Frontal cortex (tissue), 4 donors: ENCODE measurements at places on chromosomes 7 and 10. TPM values are rescaled to one million over a fixed set of nuclear protein-coding genes. Genes with fewer than 3 reads are reported as not detected.

GRCh38 chr7:8742837-8743236 is 309.4 kb downstream of the NXPH1 start:
- DNase-seq = no peak

DNA sequence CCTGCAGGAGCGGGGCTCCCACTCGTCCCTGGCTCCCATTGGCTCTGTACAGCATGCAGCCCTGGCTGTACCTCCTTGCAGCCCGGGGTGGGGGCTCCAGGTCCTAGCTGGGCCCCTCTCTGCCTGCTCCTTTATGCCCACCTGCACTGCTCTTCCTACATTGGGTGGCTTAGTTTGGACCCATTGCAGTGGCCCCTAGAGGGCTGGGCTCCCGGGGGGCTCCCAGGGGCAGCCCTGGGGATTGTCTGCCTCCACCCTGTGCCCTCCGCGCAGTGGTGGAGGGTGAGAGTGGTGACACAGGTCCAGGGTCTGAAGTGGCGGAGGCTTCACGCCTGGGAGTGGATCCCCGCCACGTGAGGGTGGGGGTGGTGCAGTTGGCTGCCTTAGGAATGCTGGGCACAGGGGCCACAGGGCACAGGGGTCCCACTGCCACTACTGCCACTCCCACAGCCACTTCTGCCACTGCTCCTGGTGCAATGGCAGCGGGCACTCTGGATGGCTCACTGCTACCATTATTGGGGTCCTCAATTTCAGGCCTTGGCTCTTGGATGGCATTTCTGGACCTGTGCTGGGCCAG is 177.1 kb downstream of the ARL4A start:
- DNase-seq = no peak

The TMEM213 gene
- not detected for total RNA-seq

GRCh38 chr7:103636153-103636552 is 190.1 kb upstream of the SLC26A5 start:
- no peak for DNase-seq

The OR2A7 gene
- not detected for total RNA-seq

DNA sequence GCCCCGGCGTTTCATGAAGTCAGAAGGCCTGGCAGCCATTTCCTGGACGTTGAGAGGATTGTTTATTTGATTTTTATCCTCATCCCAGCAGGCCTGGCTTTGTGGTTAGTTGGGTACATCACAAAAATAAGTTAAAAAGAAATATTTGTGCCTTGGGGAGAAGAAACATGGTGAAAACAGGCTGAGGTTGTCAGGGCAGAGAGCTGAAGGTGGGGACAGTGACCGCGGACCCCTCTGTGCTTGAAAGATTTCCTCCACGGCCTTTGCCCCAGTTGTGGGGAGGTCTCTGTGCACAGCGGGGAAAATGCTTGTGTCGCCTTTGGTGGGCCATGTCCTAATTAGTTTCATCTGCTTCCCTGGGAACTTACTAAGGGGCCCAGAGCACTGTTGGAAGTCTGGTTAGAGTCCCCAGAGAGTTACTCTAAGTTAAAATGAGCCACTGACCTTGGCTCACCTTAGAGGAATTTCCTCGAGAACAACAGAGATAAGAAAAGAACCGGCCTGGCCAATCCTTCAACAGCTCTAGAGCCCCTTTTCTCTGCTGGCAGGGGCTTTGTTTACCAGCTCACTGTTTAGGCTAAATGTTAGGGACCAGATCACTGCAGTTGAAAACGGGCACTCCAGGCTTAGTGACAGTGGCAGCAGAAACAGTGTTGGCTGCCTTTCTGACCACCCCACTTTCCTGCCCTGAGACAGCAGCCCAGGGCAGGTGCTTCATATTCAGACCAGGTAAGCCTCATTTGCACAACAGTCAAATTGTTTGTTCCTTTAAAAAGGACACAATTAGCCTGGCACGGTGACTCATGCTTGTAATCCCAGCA is 37.9 kb downstream of the CRCP start:
- DNase-seq = no peak

The ANKRD61 gene
- under 0.01 TPM for total RNA-seq

DNA sequence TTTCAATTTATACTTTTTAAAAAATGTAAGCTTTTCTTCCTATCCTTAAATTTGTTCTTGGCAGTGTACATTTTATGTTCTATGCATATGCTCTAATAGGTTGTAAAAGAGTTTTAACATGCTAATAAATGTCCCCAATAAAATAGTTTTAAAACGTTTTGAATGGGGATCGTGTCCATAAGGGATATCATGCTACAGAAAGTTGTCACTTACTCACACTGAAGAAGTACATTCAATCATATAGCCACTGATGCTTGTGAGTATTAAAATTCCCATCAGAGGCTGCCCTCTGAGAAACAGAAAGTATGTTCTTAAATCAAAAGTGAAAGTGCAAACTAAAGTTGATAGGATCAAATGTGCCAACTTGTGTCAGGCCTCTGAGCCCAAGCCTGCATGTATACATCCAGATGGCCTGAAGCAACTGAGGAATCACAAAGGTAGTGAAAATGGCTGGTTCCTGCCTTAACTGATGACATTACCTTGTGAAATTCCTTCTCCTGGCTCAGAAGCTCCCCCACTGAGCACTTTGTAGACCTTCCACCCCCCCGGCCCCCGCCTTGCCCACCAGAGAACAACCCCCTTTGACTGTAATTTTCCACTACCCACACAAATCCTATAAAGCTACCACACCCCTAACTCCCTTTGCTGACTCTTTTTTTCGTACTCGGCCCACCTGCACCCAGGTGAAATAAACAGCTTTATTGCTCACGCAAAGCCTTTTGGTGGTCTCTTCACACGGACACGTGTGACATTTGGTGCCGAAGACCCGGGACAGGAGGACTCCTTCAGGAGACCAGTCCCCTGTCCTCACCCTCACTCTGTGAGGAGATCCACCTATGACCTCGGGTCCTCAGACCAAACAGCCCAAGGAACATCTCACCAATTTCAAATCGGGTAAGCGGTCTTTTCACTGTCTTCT is 877 bp upstream of the NOD1 start:
- DNase-seq = no peak

- DNase-seq = no peak
Observed at GRCh38 chr10:121831777-121832176, 96.1 kb downstream of the ATE1 start.

The PRSS2 gene
- total RNA-seq = not detected

DNA sequence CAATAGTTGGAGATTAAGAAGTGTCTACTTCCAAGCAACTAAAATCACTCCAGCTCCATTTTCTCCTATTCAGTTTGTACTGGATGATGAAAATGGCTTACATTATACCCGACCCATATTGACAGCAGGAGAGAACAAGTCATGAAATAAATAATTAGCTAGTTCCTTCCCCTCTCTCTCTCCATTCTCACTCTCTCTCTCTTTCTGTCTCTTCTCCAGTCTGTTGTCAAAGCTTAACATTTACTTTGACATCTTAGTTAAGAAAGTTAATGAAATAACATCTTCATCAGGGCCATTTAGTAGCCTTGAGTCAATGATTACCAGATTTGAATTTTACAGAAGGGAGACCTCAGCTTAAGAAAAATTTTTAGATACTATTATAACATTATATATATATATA is 138.5 kb downstream of the ARID5B start:
- no peak for DNase-seq

DNA sequence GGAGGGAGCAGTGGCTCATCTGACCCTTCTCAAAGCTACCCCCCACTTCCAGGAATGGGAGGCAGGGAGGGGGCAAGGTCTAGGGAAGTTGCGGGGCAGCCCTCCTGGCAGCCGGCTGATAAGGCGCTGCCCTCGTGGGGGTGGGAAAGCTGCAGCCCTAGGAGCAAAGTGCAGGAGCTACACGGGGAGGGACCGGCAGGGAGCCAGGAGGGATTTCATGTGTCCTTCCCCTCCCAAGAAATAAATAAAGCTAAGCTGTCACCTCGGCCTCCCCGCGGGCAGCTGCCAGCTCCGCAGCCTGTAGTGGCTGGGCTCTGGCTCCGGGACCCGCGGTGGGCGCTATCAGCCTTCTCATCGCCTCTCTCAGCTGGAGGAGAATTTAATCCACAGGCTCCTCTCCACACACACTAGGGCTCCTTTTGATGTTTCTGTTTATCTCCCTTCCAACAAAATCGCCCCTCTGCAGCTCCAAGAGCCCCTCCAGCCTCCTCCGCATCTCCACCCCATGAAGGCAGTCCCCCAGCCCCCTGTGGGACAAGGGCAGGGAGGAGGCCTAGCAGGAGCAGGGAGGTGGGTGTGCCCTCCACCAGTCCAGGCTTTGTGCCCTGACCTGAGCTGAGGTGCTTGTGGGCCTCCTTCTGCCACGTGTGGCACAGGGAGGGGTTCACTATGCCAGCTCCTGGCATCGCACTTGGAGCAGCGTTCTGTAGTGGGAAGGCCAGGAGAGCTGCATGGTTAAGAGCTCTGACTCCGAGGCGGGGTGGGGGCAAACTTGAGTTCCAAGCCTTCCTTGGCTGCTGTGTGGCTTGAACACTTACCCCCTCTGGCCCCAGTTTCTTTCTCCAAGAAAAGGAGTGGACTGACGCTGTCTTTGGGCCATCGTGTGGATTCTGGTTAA is 80.5 kb downstream of the C10orf105 start:
- DNase-seq = no peak

DNA sequence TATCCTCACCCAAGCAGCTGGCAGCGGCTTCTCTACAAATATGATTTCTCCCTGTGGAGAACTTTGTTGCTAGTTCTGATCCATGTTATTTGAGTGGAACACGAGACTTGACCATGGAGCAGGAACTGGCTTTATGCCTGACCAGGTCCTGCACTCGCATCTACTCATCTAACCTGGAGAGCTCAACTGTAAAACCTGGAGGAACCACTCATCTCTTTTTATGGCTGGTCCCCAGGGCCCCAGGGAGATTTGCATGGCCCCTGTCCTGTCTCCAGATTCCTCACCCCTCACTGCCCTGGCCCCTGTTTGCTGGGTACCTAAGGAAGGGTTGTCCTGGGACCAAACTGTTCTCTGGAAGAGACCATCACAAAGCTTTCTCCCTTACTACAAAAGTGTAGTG is 16.0 kb downstream of the TCAF1 start:
- no peak for DNase-seq

GRCh38 chr10:46220187-46220586 is 66.6 kb upstream of the ANTXRL start:
- DNase-seq = no peak

DNA sequence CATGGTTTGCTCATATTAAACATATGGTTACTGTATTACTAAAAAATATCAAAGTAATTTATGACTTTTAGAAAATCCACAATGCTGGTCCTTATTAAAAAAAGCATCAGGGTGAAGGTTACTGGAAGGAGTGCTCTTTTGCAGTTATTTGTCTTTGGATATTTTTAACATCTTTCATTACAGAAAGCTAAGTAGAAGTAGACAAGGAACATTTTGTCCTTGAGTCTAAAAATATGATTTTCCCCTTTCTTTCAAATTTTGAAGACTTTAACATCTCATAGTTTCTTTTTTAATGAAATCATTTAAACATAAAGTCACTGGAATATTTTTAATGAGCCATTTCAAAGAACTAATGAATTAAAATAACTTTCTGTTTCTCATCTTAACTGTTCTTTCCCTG is 110.1 kb upstream of the TNS3 start:
- no peak for DNase-seq

The CYP3A5 gene
- 1.6 TPM for total RNA-seq

DNA sequence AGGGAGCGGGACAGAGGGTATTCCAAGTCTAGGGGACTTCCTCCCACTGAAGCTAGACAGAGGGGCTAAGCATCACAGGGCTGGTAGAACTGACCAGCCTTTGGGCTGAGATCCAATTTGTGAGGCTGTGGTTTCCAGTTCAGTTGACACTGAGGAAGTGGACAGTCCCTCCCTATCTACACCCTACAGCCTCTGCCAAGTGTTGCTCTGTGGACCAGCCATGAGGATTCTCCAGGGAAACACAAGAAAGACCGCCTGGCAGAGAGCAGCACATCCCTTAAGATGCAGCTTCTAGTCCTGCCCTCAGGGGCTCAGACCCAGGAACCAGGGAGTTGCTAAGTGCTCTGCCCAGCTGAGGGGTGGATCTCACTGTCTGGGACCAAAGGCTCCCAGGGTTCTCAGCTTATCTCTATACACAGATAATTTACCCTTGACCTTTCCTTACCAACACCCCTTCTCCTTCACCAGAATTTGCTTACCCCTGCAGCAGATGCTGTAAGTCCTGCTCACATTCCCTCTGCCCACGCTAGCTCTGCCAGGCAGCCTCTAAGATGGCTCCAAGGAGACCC is 252.0 kb downstream of the SKIDA1 start:
- no peak for DNase-seq

GRCh38 chr7:131955679-131956078 is 399.3 kb upstream of the PODXL start:
- DNase-seq = no peak

The HOXA3 gene
- total RNA-seq = not detected

- no peak for DNase-seq
Observed at GRCh38 chr7:116782177-116782711, 80.1 kb upstream of the CAPZA2 start.

- DNase-seq = no peak
Observed at GRCh38 chr10:50809596-50809995, 69.9 kb downstream of the ASAH2B start.

The SUV39H2 gene
- 34.6 TPM for total RNA-seq

The GPR22 gene
- 102 TPM for total RNA-seq

- no peak for DNase-seq
Observed at GRCh38 chr7:121874298-121874697, 1.3 kb downstream of the PTPRZ1 start.

The TACC2 gene
- total RNA-seq = 14.7 TPM

DNA sequence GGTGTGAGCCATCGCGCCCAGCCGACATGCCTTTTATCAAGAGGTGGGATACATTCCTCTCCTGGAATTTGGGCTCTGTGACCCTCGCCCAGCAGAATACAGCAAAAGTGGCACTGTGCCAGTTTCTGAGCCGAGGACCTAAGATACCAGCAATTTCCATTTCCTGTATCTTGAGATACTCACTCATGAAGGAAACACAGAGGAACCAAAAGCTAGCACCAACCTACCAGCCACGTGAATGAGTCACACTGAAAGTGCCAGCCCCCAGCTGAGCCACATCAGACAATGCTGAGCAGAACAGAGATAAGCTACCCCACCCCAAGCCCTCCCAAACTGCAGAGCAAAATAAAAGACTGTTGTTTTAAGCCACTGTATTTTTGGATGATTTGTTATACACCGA is 56.3 kb downstream of the CACUL1 start:
- DNase-seq = no peak

The CRTAC1 gene
- 7.3 TPM for total RNA-seq

GRCh38 chr10:11245095-11245479 is 227.4 kb downstream of the CELF2 start:
- DNase-seq = no peak

DNA sequence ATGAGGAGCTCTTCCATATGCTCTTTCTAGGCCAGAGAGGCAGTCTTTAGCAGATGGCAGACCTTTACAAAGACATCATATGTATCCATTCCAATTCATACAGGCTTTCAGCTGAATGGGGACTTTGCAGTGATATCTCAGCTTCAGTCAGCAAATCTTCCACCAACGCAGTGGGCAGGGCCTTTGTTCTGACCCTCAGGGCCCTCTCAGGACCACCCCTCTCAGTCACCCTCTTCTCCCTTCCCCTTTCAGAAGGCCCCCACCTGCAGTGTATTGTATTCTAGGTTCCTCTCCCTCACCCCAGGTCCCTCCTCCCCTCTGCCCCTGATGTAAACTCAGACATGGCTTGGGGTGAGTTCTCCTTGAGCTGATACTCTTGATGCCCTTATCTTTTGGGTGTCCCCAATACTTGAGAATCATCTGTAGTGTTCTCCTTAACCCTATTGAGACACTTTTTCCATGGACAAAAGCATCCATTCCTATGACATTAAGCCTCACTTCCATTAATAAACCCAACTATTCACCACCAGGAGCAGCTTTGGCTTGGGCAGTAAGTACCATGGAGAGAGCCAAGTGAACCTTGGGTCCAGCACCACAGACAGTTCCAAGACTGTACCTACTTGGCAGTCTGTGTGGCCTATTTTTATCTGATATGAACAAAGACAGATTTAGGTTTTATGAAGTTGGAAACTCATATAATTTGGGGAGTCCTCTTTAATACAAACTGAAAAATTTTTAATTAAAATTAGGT is 62.7 kb downstream of the ADCYAP1R1 start:
- no peak for DNase-seq
